ENCODE measurements at places on chromosomes 11 and 22.
A peak's percentile ranks its signal among the peaks of the same experiment; 100 is the strongest.

GRCh38 chr11:25566298-25567200 lies 765.4 kb upstream of the ANO3 start:
- DNase-seq = no peak

GRCh38 chr22:16699326-16699725 lies 106.7 kb upstream of the CCT8L2 start:
- DNase-seq = no peak

DNA sequence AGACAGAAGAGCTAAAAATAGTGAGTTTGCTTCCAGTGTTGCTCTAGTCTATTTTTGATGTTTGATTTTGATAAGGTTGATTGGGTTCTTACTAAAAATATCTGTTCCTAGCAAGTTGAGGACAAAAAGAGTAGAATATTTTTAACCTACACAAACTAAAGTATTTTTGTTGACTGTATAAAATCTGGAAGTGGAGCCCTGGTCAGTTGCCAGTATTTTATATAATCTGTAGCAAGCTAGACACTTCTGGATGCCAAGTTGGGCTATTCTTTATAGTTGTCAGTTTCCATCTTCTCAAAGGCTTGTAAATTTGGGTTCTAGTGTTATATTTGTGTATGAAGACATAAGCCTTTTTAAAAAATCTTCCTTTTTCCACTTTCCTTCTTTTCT lies 56.7 kb downstream of the HSD17B12 start:
- no peak for DNase-seq

DNA sequence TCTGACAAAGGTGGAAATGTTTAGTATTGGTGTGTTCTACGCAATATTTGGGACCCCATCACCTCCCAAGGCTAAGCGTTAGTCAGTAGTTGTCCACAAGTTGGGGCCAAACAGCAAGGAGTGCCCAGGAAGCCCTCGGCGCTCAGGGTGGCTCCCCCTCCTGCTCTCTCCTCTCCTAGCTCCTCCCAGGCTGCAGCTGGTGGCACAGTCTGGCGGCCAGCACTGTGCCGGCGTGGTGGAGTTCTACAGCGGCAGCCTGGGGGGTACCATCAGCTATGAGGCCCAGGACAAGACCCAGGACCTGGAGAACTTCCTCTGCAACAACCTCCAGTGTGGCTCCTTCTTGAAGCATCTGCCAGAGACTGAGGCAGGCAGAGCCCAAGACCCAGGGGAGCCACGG lies 16.8 kb downstream of the CD5 start:
- DNase-seq = no peak

DNA sequence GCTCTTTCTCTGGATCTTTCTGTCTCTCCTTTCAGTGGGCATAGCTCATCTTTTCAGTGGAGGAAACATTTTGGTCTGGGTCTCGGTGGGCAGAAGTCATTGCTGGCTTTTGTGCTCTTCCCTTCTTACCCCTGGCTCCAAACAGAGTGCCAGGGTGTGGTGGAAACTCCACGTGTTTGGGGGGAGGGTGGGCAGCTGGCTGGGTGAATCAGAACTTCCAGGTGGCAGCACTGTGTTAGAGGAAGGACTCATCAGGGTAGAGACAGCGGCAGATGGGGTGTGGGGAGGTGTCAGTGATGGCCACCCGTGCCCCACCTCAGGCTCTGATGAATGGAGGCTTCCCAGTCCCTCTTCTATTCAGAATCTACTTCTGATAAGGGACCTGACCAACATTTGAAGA lies 114.0 kb downstream of the GRIK4 start:
- no peak for DNase-seq

GRCh38 chr11:70091638-70092037 lies 13.5 kb downstream of the ANO1 start:
- no peak for DNase-seq

DNA sequence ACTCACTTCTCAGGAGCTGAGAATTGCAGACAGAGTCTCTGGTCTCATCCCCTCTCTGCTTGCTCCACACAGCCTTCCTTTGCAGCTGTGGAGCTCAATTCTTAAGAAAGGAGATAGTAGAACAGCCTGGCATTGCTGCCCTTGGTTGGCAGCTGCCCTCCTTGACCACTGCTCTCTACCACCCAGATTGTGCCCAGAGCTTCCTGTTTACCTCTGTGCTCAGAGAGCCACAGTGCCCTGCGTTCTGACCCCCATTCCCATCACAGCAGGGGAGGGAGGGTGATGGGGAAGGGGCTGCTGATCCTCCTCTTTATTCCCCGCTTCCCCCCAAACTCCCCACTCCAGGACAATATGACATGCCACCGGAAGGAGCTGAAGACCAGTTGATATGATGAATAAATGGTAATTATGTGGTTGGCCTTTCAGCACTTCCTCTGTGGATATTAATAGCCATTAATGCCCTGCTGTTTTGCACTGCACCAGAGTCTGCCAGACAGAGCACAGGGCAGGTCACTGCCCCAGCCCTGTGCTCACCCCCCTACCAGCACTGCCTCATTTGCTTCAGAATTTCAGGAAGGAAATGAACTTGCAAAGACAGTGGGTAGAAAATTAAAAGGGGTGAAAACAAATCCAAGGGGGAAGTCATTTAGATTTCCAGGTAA lies 426.8 kb upstream of the CADM1 start:
- DNase-seq = no peak

- no peak for DNase-seq
These were observed 24.2 kb downstream of the TMPRSS5 start for GRCh38 chr11:113681711-113682413.

DNA sequence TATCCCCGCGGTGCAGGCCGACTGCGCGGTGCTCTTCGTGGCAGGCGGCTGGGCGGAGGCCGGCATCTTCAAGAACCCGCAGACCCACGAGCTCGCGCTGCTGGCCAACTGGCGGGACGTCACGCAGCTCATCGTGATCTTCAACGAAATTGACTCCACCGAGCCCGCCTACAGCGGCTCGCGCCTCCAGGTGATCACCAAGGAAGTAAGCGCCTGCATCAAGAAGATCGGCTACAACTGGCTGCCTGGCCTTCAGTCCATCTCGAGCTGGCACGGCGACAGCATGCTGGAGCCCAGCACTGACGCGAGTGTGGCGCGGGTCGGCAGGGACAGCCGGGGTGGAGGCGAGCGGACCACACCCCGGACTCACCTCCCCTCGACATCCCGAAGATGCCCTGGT lies 53.9 kb upstream of the MTNR1B start:
- DNase-seq = no peak

DNA sequence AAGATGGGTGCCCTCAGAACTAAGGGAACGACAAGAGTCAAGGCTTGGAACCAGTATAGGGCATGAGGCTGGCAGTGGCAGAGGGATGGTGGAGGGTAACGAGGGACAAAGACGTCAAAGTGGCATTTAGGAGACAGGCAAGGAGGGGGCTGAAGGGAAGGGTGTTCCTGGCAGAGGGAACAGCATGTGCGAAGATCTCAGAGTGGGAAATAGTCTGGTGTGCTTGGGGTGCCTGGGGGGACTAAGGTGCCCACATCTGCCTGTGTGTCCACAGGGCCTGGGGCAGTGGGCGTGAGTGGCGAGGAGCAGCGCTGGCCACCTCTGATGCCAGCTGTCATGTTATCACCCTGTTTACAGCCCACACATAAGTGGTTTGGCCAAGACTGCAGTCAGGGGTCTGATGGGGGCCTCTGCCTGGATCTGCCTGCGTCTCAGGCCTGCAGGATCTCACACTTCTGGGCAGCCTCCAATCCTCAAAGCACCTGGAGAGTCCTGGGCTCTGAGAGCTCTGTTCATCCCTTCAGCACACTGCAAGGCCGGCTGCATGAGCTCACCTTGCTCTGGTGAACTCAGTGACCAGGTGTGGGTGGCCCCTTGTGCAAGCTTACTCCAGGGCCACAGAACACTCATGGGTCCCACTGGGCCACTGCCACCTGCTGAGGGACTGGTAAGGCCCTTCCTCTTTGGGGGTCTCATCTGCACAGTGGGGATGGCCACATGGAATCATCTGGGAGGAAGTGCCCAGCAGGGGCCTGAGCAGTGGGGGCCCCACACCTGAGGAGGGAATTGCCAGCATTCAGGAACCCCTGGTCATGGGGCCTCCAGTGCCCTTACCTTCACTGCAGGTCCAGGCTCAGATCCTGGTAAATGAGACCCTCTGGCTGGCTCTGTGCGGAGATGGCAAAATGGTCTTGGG lies 89.7 kb upstream of the SHISAL1 start:
- DNase-seq = peak; percentile 37

DNA sequence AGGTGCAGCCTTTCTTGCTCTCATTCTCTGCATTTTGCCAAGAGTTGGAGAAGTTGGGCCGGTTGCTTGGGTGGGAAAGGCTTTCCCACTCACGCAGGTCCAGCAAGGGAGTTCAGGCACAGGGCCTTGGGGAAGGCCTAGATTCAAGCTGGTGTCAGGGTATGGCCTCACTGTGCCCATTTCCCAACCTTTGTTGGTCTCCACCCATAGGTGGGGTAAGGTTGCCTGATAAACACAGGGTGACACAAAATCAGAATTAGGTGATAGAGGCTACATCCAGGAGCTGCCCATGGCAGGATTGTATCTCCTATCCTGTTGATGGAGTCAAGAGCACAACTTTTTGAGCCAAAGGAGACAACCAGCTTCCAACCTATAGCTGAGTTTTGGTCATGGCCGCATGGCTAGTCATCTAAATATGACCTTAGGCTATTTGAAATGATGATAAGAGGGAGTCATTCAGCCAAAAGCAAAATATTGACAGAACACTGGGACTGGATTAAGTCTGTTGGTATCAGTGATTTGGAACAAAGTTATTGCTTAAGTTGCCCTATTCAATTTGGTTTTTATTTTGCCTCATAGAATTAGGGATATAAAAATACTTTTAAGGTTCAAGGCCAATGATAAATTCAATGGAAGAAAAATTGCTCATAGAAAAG lies 20.9 kb downstream of the CAT start:
- DNase-seq = no peak

DNA sequence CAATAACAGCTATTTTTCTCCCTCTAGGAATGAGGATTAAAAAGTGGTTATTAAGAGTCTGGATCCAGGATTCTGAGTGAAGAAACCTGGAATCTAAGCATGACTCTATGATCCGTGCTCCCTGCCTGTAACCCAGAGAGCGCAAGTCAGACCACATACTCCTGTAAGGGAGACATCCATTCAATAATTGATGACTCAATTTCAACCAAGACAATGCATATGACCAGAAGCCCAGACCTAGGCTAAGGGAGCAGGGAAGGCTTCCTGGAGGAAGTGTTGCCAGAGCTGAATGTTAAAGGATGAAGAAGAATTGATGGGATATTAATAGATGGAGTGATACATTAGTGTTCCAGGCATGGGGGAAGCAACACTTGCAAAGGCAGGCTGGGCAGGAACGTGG lies 13.8 kb upstream of the PAMR1 start:
- no peak for DNase-seq

- DNase-seq = no peak
These were observed 9.8 kb upstream of the DNAJB13 start for GRCh38 chr11:73940801-73941570.

- no peak for DNase-seq
These were observed 50.9 kb downstream of the TRIOBP start for GRCh38 chr22:37747715-37748100.

DNA sequence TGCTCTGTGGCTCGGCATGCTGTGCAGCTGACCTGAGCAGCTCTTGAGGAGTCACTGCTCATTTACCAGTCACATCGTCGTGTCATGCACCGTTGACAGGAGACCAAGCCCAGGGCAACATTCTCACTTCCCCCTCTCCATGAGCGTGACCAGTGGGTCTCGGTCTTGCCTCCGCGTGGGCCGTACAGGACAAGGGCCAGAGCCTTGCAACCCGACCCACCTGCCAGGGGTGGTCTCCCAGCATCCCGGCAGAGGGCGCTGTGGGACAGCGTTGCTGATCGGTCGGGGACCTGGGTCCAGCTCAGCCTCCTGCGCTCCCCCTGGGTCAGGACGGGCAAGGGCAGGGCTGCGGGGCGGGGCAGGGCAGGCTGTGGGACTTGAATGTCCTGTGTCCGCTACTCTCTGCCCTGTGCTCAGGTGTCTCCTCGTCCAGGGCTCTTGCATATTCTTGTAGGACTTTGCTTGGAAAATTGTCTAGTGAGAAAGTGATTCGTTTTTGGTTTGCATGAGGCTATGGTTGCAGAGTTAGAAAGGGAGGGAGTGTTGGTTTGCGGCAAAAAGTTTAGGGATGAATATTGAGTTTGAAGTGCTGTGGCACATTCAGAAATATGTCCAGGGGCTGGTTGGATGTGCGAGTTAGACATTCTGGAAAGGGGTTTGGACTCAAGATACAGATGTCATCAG lies 16.2 kb downstream of the EIF4G2 start:
- DNase-seq = peak; percentile 93

- DNase-seq = no peak
These were observed 22.2 kb downstream of the AQP11 start for GRCh38 chr11:77611921-77612320.

DNA sequence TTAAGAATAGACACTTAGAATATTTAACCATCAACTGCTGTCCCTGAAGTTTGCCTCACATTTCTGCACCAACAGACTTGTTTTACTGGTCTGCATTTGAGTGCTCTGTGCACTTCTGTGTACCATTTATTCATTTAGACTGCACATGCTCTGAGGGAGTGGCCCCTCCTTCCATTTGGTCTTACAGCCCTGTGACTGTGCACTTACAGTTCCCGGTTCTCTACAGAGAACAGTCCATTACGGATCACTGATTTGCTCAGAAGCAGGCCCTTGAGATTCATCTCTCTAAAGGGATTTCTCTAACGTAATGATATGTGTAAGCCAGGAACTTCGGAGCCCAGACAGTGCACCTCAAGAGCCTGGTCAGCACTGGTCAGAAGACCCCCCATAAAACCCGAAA lies 247.3 kb upstream of the BLID start:
- no peak for DNase-seq

DNA sequence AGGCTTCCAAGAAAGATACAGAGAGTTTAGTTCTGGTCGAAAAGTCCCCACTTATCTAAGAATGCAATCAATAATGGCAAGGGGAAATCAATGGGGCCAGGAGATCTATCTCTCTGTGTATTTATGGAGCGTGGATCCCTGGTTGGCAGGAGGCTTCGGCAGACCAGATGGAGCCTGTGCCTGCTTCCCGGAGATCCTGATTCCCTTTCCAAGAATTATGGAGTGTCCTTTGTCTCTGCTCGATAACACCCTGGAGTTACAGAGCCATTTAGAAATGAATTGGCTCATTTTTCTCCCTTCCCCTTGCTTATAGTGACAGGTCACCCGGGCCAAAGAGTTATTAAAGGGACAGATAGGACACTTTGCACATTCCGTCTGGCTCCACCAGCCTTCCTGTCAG lies 92.4 kb downstream of the ISX start:
- no peak for DNase-seq

- no peak for DNase-seq
These were observed 20.2 kb upstream of the PATL1 start for GRCh38 chr11:59689015-59689414.

DNA sequence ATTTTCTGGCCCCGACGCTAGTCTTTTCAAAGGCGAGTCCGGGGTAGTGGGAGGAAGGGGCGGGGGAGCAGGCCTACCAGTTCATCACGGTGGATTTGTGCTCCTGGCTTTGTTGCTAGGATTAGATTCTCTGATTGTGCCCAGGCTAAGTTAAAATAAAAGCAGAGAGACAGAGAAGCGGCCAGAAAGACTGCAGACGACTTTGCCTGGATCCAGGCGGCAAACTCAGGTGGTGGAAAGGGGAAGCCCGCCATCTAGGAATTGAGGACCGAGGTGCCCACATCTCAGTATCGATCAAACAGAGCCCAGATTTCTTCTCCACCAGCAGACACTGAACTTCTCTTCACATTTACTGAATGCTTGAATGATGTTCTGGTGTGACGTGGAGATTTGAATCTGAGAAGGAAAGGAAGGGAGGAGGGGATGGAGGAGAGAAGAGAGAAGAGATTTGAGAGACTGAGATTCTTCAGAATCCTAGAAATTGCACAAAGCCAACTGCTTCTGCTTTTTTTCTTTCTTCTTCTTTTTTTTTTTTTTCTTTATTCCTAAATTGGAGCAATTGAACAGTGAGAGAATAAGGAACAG lies 2.7 kb downstream of the FAT3 start:
- no peak for DNase-seq

GRCh38 chr11:104873252-104873651 lies 25.0 kb downstream of the CASP12 start:
- DNase-seq = no peak

Data from activated effector memory CD4-positive, alpha-beta T cell treated with anti-CD3 and anti-CD28 coated beads, Interleukin-2, amount 50 U/mL, for 16 hours (primary cell).